Activated CD8-positive, alpha-beta memory T cell treated with anti-CD3 and anti-CD28 coated beads for 1 hour (primary cell): ENCODE measurements at places on chromosomes 6 and 20.
A peak's percentile ranks its signal among the peaks of the same experiment; 100 is the strongest.

GRCh38 chr6:152233547-152234320 lies 403.4 kb downstream of the SYNE1 start:
- no peak for DNase-seq

DNA sequence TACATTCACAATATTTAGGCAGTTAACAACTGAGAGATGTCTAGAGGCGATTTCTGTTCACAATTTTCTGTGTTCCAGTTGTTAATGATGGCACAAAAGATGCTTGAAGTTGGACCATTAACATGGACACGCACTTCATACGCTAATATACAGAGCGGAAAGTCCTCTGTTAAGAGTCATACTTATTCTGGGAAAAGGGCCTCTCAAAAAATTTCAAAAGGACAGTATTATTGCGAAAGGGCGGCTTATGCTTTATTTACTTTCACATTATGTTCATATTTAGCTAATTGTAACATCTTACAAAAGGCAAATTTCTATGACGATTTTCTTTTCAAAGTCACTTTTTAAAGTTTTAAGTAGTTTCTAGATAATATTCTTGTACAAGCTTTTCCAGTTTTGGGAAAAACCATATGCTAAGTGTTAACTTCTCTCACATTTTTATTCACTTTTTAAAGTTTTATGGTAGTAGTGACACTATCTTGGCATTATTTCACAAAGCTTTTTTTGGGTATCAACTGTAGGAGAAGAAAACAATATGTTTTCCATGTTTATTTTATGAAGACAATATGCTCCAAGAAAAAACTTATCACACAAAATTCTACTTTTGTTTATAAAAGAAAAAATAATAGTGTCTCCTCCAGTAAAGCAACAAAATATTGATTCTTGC lies 62.3 kb downstream of the MAP7 start:
- no peak for DNase-seq

DNA sequence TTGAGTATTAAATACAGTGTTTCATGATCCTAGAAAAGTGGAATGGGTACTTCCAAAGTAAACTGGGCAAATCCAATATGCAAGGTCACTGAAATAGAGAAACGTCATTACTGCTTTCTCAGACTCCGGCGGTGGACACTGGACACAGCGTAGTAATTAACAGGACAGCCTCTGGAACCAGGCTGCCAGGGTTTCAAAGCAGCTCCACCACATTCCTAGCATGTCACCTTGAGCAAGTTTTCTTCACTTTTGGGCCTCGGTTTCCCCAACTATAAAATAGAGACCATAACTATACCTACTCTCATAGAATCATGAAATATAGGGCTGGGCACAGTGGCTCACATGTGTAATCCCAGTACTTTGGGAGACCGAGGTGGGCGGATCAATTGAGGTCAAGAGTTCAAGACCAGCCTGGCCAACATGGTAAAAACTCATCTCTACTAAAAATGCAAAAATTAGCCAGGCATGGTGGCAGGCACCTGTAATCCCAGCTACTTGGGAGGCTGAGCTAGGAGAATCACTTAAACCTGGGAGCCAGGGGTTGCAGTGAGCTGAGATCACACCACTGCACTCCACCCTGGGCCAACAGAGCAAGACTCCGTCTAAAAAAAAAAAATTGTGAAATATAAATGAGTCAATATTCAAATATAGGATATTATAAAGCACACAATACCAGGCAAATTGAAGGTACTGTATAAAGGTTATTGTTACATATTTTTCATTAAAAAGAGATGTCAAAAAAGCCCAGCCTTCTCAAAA lies 24.9 kb downstream of the ARHGAP18 start:
- no peak for DNase-seq

DNA sequence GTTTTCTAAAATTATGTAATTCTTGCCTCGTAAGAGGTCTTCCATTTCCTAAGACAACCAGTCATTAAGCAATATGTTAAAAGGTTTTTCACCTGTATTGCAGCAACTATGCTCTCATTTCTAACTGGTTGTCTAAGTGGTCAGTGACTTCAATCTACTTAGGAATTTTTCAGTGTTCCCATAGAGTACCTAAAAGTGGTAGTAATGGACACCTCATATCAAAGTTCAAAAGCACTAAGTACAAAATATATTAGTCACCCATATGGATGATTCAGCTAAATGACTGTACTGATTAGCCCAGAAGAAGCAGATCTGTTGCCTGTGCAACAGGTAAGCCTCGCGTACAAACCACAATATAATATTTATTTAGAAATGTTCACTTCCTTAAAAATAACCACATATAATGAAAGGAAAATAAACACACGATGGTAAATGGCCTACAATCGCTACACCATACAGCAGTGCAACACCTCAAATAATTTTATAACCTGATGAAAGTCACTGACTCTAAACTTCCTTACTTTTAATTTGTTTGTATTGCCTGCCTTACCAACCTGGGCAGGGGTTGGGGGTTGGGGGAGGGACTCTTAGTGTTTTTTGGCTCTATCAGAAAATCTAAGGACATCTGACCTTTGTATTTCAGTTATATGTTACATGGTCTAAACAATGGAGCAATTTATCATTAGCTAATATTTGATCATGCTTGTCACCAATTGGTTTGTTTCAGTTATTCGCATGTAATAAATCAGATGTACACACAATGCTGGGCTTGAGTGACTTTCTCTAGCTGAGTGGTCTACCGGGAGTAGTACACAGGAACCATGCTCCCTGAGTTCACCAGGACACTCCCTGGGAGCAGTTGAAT lies 105.9 kb downstream of the HIVEP2 start:
- DNase-seq, result no peak

- DNase-seq, result no peak
Measured at GRCh38 chr20:13041574-13042457, 33.0 kb downstream of the SPTLC3 start.

- no peak for DNase-seq
Measured at GRCh38 chr6:16544006-16544405, 217.3 kb downstream of the ATXN1 start.

DNA sequence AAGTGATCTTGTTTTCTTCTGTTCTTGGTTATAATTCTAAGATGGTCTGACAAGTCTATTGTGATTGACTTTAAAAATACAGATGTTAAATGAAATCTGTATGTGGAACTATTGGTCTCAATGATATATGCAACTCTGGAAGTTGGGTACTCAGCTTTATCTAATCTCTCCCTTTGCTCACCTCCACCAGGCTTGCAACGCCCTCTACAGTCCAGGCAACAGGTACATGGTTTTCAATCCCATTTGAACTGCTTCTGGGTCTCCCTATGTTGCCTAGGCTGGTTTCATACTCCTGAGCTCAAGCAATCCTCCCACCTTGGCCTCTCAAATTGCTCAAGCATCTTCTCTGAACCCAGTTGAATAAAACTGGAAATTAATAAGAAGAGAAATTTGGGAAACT lies 25.6 kb upstream of the HLA-DQB1 start:
- DNase-seq, result peak; percentile 16

DNA sequence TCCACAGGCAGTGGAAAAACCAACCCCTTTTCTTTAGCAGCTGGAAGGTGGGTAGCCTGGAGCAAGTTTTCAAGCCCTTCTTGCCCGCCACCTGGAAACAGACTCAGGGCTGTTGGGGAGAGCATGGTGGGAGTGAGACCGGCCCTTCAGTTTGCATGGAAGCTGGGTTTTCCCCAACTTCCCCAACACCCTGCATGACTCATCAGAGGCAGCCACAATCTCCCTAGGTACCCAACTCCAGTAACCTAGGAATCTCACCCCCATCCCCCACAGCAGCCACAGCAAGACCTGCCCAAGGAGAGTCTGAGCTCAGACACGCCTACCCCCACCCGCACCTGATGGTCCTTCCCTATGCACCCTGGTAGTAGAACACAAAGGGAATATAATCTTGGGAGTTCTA lies 86.3 kb upstream of the IRAK1BP1 start:
- no peak for DNase-seq

GRCh38 chr20:22561965-22562577 lies 22.3 kb downstream of the FOXA2 start:
- DNase-seq, result no peak

GRCh38 chr6:17417817-17418216 lies 24.4 kb downstream of the CAP2 start:
- no peak for DNase-seq

DNA sequence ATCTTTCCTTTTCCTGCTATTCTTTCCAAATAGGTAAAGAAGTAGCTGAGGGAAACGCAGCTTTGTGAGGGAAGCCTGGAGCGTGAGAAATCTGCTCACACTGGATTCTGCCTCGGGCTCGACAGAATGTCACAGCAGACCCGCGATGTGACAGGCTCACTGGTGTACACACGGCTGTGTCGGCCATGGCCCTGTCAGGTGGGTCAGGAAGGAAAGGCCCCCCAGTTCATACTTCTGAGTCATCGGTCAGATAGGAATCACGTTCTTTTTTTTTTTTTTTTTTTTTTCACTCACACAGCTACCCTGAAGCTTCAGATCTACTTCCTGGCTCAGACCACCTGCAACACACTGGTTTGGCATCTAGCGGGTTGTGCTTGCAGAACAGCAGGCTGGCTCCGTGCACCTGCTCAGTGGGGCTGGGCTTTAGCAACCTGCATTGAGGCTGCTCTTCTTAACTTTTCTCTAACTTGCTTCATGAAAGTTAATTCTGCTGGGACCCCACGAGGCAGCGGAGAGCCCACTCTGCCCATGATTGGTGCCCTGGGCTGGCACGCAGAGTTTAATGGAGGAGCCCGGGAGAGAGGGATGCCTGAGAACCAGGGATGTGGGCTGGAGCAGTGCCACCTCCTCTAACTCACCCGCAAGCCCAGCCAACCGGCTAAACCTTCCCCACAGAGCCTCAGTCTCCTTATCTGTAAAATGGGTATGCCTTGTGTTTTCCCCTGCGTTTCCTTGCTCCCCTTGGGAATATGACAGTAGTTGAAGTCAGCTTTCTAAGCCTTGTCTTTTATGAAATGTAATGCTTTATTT lies 61.5 kb upstream of the FNDC1 start:
- DNase-seq, result peak; percentile 61

DNA sequence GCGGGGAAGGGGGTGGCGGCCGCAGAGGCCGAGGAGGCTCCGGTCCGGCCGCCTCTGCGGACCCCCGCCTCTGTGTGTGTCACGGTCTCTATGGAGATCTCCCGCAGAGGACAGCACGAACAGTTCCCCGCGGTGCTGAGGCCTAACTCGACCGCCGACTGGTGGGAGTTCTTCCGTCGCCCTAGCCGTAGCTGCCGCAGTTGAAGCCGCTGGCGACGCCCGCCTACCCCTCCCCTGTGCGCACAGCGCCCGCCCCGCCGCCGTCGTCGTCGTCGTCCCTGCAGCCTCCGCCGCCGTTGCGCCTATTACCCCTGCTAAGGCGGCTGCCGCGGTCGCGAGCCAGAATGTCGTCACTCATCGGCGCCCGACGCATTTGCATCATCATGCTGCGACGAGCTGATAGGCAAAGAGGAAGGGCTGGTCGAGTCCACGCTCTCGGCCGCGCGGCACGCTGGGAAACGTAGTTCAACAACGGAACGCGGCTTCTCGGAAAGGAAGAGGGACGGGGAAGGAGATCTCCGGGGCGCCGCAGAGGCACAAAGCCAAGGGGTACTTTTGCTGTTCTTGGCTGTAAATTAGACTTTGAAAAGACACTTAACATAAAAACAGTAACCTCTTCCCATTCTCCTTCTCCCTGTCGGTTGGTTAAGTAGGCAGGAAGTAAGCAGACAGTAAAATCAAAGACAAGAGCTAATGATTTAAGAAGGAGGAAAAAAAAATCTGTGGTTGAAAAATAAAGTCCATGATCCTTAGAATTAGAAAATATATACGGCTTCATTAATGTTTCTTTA lies at the start of gene NUP153:
TSS of gene NUP153 (minus strand) at position 346 of the 791 bp plus-strand sequence. CDS start 538 bp downstream, outside the sequence.
- peak; percentile 99 for DNase-seq

GRCh38 chr6:130797061-130797460 lies 30.1 kb upstream of the SMLR1 start:
- no peak for DNase-seq

DNA sequence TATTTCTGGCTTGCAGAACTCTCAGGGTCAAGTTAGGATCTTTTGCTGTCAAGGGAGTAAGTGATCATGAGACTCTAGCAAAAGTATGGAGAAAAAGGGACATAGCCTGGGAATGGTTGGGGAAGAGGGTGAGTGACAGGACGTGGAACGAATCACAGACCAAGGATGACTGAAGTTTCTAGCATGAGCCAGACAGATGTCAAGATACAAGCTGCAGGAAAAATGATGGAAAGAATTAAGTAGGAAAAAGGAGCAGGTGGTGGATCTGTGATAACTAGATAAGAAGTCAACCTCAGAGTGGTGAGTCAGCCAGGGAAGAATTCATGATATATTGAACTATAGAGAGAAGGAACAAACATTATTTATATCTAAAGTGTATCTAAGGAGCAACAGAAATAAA lies 159.8 kb upstream of the SYNDIG1 start:
- no peak for DNase-seq

- no peak for DNase-seq
Measured at GRCh38 chr6:84065693-84066290, 32.2 kb downstream of the MRAP2 start.

DNA sequence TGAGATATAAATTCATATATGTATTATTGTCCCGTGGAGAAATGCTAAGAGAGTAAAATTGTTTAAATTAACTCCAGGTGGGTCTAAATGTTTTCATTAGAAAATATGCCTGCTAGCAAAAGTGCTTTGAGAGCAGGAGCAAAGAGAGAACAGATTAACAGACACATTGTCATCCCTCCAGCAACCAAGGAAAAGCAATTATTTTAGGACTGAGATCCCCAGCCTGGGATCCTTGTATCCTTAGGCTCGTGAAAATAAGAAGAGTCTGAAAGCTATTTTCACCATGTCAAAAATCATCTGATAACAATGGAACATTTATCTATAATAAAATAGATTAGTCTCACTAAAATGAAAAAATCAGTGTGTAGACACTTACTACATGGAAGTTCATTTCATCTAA lies 11.5 kb upstream of the MRS2 start:
- DNase-seq, result no peak

DNA sequence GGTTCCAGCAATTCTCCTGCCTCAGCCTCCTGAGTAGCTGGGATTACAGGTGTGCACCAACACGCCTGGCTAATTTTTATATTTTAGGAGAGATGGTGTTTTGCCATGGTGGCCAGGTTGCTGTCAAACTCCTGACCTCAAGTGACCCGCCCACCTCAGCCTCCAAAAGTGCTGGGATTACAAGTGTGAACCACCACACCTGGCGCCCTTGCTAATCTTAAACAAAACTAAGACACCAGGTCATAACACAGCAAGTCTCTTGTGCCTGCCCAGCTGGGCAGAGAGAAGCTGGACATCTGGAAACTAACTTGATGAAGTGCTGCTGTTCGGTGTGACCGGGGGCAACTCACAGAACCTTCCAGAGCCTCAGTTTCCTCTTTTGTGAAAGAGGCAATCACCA lies 68.0 kb downstream of the PPP1R3G start:
- no peak for DNase-seq
